ENCODE measurements at places on chromosomes 13 and 19.
A peak's percentile ranks its signal among the peaks of the same experiment; 100 is the strongest.

DNA sequence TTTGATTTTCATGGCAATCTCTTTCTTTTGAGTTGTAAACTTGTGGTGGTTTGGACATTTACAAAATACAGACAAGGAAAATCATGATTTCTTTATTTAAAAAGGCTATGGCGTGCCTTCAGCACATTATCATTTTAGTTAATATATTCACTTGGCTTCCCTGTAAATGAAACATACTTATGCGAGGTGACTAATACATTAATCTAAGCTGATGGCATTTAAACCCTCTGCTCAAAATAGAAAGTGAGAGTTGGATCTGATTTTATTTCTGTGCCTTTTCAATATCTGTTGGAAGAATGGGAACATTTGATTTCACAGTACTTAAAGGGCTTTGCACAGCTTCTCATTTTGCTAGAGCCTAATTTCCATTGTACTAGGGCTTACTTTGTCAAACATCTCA, 289.8 kb downstream of the MTUS2 start:
- DNase-seq: no peak

- peak; percentile 46 for DNase-seq
These were observed 19.7 kb upstream of the SYCN start for GRCh38 chr19:39223703-39224279.

- DNase-seq: no peak
These were observed 19.3 kb downstream of the ENOX1 start for GRCh38 chr13:43767341-43767931.

DNA sequence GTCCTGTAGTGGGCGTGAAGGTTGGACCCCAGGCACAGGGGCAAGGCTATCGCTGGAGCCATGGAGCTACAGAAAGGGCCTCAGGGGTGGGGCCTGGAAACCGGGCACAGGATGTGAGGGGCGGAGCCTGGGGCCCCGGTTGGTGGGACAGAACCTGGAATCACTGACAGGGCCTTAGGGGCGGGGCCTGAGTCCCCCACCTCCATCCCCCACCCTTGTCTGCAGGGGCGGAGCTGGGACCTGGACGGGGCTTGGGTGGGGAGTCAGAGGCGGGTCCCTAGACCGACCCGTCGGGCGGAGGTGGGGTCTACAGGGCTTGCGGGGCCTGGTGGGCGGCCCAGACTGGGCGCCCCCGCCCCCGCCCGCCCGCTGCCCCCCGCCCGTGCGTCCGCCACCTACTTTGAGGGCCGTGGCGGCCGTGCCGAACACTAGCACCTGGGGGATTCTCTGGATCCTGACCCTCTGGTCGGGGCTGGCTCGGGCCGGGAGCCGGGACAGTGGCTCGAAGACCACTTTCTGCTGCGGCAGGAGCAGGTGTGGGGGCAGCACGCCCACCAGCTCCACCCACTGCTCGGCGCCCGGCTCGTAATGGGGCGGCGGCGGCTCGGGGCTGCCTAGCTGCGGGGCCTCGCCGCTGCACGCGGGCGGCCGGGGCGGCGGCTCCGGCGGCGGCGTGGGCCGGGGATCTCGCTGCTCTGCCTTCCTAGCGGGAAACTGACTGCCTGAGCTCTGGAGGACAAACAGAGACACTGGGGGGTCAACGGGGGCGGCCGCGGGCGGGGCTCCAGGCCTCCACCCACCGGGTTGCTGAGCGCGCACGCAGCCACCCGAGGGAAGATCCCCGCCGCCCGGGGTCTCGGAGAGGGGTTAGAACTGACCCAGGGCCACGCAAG, 26.3 kb downstream of the DCAF15 start:
- DNase-seq: no peak

DNA sequence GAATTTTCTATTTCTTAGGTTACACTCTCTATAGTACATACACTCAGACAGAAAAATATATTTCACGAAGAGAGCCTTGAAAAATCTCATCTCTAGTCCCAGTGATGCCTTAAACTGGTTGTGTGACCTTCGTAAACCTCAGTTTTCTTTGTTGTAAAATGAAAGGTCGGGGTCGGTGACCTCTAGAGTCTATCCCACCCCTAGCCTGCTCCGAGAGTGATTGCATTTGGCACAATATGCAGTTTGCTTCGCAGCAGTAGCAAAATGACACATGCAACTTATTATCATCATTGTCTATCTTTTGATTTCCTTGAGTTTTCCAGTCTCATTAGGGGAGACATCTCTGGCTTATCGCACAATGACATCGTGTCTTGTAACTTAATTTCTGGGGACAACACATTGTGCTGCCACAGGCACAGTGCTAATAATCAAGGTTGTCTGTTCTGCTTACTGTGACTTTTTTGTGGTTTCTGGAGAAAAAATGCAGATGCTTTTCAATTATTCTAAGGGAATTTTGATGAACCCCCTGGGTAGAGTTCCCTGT, 115.0 kb downstream of the GGACT start:
- DNase-seq: no peak

- no peak for DNase-seq
These were observed 653.0 kb upstream of the GPC6 start for GRCh38 chr13:92573467-92574057.

GRCh38 chr19:1366296-1366695, 17.4 kb upstream of the NDUFS7 start:
- no peak for DNase-seq

DNA sequence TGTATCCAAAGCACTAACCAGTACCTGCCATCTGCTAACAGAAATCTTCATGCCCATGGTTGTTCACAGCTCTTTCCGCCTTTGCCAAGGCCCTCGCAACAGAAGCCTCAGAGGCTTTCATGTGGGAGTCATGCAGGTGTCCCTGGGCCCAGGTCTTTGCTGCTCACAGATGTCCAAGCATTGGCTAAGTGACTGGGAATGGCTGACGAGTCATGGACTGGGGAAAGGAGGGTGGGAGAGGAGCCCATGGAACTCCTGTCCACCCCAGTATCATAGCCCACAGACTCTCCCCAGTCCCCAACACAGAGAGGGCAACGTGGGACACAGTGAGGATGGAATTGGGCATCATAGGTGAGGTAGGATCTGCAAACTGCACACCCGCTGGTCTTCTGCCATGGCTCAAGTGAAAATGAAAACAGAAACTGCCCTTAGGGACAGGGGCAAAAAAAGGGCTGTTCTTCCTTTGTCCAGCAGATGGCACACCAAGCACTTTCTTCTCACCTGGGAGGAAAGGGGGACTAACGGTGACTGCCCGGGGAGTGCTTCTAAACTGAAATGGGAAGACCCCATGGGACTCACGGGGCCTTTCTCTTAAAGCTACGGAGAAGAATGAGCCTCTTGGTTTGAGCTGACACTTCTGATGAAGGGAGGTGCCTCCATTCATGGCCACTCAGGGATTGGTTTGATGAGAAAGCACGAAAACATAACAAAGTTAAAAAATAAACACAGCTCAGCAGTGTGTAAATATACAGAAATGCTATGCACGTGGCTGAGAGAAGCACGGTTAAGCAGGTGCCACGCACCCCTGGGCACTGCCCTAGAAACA, 11.1 kb upstream of the DHRS12 start:
- DNase-seq: peak; percentile 82

- no peak for DNase-seq
These were observed 43.5 kb upstream of the NPAS1 start for GRCh38 chr19:46975925-46976782.

GRCh38 chr19:40677156-40677555, 13.3 kb downstream of the NUMBL start:
- DNase-seq: no peak

DNA sequence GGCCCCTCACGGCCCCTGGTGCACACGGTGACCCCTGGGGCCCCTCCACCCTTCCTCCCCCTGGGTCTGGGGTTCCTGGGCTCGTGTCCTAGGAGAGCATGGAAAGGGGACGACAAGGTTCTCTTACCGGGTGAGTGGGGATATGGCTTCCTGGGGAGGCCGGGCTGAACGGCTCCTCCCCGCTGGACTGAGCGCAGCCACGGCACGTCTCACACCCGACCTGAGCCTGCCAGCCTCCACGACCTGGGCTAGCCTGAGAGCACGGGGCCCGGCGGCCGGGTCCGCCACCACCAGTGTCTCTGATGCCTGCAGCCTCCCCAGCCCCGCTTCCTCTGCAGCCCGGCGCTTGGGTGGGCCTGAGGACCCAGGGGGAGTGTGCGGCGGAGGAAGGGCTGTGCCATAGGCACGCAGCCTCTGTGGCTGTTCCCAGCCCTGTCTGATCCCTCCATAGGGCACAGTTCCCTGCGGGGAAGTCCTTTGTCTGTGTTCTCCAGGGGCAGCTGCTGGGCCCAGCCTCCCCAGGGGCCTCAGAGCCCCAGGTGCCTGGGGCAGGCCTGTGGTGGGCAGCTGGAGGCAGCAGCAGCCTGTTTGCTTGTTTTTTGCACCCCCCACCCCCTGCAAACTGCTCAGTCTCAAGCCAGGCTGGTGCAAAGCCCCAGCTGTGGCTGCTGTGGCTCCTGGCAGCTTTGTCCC, 15.0 kb downstream of the PLIN4 start:
- no peak for DNase-seq

DNA sequence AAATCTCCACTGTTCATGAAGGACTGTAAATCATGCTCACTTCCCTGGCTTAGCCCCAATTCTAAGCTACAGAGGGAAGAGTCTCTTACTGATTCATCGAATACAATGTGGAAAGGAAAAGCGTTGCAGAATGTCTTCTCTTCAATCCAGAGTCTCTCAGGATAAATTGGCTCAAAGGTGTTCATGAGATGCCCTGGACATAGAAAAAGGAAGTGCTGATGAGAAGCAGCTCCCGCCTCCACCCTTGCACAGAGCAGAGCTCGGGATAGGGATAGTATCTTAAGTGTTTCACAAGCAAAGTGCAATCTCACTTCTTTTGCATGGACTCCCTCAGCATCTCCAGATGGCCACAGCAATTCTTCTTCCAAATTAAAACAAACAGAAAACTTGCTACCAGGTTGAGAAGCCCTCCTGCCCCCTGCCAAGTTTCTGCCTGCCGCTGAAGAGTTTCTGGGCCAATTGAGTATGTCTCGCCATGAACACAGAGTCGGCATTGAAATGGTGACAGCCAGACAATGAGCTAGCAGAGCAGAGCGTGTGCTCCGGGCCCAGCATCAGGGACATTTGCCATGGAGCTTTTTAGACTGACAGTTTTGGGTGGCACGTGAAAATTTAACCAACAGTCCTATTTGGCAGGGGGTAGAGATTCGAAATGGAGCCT, 85.7 kb downstream of the C13orf42 start:
- DNase-seq: no peak

DNA sequence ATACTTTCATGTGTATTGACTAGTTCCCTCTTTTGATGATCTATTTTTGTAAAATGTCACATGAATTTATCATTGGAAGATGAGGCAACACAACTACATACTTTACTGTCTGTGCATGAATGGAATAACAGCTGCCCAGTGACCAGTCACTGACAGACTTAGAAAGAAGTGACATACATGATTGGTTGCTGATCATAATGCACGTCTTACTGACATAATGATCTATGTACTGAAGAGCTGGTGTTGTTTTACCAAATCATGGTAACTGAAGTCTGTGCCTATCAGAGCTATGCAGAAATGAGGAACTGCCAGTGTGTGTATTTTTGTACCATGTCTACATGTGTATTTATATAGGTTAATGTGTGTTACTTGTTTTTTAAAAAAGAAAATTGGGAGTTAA, 26.5 kb downstream of the GPR18 start:
- DNase-seq: no peak

- DNase-seq: no peak
These were observed 322.8 kb downstream of the UQCRFS1 start for GRCh38 chr19:28889941-28890670.

DNA sequence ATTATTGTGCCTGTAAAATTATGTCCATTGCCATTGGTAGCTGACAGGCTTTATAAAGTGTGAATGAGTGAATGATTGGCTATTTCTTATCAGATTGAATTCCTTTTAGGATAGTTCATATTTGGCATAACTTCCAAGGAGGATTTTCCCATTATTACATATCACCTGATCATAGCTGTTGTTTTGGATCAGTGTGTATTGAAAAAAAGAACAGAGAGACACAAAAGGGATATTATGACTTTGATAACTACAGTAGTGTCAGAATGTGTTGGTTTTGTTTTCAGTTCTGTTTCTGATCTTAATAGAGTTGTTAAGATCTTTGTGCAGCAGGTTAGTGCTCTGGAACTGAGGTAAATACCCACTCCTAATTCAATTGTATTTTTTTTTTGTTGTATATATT, 103.8 kb downstream of the LRCH1 start:
- DNase-seq: peak; percentile 52

GRCh38 chr19:41328157-41328841, 18.3 kb downstream of the CCDC97 start:
- DNase-seq: no peak

GRCh38 chr19:38028913-38029510, 122.0 kb downstream of the SIPA1L3 start:
- DNase-seq: no peak

GRCh38 chr13:79445968-79446645, 34.8 kb upstream of the NDFIP2 start:
- DNase-seq: no peak

DNA sequence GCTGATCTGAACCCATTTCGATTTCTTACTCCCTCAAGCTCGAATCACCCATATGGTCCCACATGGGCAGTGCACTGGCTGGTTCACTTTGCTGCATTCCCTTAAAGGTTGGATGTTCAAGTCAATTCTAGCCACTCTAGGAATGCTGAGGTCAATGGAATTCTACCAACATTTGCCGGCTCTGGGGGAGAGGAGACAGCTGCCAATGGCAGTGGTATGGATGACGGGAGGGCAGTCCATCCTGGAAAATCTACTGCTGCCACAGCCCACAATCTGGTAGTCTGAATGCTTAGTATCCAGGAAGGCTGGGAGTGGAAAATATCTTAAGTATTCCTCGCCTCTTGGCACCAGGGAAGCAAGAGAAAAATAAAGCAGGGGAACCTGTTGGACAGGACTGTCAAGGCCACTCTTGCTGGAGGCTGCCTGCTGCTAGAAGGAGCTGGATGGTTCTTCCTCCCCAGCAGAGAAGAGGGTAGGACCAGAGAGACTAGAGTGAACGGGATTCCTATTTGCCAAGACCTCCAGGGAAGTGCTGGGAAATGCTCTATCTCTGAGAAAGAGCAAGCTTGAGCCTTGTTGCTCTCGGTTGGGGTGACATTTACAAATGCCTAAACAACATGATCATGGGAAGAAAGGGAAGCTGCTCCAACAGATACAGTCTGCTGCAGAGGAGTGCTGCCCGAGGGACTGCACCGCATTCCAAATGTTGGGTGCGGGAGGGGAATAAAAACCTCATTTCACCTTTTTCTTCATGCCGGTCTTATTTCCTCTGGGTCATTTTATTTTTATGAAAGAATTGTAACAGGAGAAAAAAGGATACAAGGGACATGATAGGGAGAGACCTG, 20.7 kb upstream of the HMGB1 start:
- DNase-seq: no peak

DNA sequence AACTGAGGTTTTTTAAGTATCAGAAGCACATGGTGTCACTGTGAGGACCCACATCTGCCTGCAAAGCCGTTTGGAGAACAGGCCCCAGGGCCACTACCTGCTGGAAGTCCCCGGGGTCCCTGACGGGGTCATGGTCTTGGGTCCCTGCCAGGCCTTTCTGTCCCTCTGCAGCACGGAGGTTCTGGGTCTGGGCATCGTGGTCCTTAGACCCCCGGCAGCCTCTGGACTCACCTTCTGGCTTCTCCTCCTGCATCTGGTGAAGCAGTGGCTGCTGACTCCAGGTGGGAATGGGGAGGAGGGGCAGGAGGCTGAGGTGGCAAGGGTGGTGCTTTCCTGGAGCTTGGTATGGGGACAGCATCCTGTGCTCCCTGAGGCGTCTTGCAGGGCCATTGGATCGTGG, 198.6 kb downstream of the TEX29 start:
- no peak for DNase-seq

- no peak for DNase-seq
These were observed 58.8 kb upstream of the UBL3 start for GRCh38 chr13:29909081-29909730.

- DNase-seq: peak; percentile 89
These were observed 2.2 kb upstream of the GSK3A start for GRCh38 chr19:42244347-42245220.

GRCh38 chr13:98142380-98143156, at the start of gene FARP1:
Gene FARP1, plus strand, starts transcription at chr13:98143094. Its CDS starts 70,149 bp downstream, at chr13:98213243.
- peak; percentile 77 for DNase-seq

Measured in GM13976 (cell line).